AG08396 (cell line): ENCODE measurements at places on chromosomes 1 and 21.
A peak's percentile ranks its signal among the peaks of the same experiment; 100 is the strongest.

DNA sequence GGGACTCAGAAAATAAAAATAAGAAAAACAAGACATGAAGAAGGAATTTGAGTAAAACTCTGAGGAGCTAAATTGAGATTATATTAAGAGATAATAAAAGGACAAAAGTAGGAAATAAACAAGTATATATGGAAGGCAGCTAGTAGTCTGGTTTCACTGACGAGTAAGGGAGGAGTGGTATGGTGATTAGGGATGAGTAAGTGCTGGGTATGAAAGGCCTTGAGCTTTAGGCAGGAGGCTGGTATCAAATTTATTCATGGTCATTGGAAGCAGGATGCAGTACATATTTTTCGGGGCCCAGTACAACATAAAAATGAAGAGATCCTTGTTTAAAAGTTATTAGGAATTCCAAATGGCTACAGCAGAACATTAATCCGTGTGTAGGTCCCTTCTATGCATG lies 789.7 kb upstream of the PRMT6 start:
- DNase-seq = no peak

- DNase-seq = no peak
Observed at GRCh38 chr1:199167460-199167859, 528.6 kb downstream of the PTPRC start.

DNA sequence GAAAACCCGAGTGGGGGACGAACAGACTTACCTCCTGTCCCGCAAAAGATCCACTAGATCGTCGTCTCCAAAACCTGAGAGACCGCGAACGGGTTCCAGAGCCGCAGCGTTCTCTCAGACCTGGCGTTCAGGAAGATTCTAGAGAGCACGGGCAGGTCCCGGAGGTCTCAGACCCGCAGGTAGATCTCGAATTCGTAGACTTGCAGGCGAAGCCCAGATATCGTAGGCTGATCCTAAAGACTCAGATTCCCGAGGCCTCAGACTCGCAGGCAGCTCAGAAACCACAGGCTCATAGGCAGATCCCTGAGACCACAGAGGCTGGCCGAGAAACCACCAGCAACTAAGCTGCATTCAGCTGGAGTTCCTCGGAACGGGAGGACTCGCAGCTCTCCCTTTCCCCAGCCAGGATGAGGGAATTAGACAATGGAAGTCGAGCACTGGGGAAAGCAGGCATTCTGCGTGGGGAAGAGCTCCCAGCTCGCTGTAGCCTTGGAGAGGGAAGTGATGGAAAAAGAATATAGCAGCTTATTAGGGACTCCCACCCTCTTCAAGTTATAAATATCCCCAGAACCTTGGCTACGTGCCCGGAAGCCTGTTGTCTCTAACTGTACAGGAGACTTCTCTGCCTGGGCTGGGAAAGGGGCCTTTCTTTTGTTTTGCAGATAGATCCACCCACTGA lies at the start of gene ZNF436:
ZNF436 (minus strand) TSS at position 502 of the 679 bp plus-strand sequence. CDS start 1,831 bp downstream, outside the sequence.
- peak; percentile 62 for DNase-seq

GRCh38 chr1:89978755-89979154 lies 16.2 kb upstream of the ZNF326 start:
- DNase-seq = peak; percentile 50

DNA sequence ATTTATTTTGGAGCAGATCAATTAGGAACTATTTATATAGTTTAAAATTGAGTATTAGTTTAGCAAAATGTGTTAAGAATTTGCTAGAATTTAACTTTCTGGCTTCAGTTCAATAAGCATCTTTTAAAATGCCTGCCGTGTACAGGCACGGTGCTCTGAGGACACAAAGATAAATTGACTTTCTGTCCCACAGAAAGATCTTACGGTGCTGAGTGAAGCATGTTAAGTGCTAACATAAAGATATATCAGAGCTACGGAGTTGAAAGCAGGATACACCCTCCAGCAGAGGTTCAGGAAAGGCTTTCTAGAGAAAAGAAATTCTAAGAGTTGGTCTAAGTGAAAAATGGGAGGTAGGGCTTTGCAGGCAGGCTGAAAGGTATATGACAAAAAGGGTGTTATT lies 305.4 kb downstream of the GRIK1 start:
- DNase-seq = no peak

- no peak for DNase-seq
Observed at GRCh38 chr1:15538771-15539170, 12.1 kb downstream of the DNAJC16 start.

- no peak for DNase-seq
Observed at GRCh38 chr1:119371815-119372214, 3.2 kb downstream of the HAO2 start.

DNA sequence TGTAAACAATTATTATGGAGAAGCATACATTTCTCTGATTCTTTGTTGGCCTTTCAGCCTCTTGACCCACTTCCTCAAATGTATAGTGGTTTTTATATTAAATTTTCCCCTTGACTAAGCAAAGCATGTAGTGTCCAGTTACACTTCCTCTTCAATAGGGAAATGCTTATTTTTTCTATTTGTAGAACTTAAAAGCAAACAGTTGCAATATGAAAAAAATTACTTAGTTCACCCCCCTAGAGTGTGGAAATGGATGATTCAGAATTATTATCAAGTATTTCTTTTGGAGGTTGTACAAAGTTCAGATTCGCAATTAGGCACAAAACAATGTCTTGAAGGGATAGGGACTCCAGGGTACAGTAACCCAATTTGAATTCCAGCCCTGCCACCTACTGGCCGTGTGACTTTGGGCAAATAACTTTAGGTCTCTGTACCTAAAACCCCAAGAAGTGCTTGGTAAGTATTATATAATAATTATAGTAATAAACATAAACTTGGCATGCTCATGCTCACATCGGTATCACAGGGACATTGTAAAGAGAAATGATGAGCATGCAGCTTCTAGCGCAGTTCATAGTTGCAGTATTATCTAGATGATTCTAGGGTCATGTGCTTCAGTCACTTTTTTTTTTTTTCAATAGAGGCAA lies 28.6 kb upstream of the IFNGR2 start:
- DNase-seq = no peak

DNA sequence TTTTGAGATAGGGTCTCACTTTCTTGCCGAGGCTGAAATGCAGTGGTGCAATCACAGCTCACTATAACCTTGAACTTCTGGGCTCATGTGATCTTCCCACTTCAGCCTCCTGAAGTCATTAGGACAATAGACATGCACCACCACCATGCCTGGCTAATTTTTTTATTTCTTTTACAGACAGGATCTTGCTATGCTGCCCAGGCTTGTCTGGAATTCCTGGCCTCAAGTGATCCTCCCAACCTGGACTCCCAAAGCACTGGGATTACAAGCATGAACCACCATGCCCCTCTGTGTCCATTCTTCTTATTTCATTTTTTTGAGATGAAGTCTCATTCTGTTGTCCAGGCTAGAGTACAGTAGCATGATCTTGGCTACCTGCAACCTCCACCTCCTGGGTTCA lies 12.0 kb upstream of the KLHL20 start:
- DNase-seq = no peak

GRCh38 chr1:181037386-181037785 lies 3.6 kb downstream of the MR1 start:
- no peak for DNase-seq

GRCh38 chr1:94156096-94156625 lies 35.2 kb upstream of the ABCA4 start:
- DNase-seq = no peak

- no peak for DNase-seq
Observed at GRCh38 chr1:196209265-196209664, 399.0 kb downstream of the KCNT2 start.

- no peak for DNase-seq
Observed at GRCh38 chr1:42173961-42174735, 9.6 kb upstream of the GUCA2A start.

- DNase-seq = no peak
Observed at GRCh38 chr1:58116284-58116683, 430.2 kb downstream of the OMA1 start.

DNA sequence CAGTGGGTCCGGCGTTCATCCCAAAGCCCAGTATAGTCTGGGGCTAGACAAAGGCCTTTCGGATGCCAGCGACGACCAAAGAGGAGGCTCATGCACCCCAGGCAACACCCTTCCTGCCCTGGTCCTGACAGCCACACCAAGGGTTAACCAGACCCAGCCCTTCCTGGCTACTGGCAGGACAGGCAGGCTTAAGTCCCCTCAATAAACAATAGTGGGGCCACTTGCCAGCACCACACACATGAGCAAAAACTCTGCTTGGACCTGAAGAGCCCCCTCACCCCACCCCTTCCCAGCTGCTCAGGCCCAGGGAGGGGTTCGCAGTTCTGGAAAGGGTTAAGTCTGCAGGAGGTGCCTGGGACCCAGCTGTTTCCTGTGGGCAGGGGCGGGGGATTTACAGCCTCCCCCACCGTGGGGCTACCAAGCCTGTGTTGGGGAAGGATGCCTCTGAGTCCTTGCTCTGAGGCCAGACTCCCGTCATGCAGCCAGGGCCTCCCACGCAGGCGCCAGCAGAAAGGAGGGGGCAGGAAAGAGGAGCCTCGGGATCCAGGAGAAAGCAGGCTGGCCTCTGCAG lies 18.2 kb downstream of the PHLDA3 start:
- peak; percentile 80 for DNase-seq

GRCh38 chr1:32746130-32746529 lies 43.6 kb upstream of the SYNC start:
- no peak for DNase-seq
